ENCODE measurements at places on chromosomes 12 and 14. TPM values are rescaled to one million over a fixed set of nuclear protein-coding genes. Genes with fewer than 3 reads are reported as not detected.

DNA sequence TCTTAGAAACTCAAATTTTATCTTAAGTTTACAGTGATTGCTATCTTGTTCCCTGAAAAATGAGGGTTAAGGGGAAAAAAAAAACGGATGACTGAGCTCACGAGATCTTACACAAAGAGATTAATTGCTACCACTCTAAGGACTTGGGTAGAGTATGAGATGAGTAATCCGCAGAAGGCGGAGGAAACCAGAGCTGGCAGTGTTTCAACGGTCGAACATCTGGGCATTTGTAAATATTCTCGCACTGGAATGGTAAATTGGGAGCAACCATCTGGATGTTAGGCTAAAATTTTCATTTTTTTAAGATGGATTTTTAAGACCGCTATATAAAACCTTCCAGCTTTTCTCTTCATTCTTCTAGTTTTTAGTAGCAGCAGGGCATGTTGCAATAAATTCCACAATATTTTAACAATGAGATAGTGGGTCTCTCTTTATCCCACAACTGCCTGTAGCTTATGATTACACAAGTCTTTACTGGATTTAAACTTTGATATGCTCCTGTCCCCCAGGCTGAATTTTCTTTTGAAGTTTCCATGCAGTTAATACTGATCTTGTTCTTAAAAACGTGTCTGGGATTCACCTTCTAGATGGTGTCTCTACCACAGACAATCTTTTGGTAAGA lies 1324.1 kb downstream of the AACS start:
- peak; percentile 17 for DNase-seq

- no peak for DNase-seq
Observed at GRCh38 chr12:131525795-131526508, 184.9 kb upstream of the SFSWAP start.

DNA sequence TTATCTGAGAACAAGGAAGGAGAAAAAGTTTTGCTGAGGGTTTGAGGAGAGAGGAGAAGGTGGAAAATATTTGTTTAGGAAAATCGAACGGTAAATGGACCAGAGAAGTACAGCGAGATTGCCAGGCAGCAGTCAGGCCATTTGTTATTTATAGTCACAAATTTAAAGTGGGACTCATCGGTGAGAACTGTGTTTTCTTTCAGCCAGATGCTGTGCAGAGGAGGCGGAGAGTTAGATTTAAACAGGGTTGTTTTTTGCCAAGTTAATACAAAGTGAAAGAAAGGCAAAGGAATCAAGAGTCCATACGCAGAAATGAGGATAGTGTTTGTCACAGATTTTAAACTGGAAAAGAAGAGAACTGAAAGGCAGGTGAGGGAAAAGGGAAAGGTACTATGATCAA lies 200.6 kb upstream of the CNOT2 start:
- DNase-seq = no peak

GRCh38 chr12:45674181-45674977 lies 55.1 kb upstream of the ARID2 start:
- DNase-seq = peak; percentile 39

- no peak for DNase-seq
Observed at GRCh38 chr14:100394886-100395672, 71.9 kb downstream of the SLC25A47 start.

- no peak for DNase-seq
Observed at GRCh38 chr12:1115484-1116231, 124.6 kb downstream of the ERC1 start.

DNA sequence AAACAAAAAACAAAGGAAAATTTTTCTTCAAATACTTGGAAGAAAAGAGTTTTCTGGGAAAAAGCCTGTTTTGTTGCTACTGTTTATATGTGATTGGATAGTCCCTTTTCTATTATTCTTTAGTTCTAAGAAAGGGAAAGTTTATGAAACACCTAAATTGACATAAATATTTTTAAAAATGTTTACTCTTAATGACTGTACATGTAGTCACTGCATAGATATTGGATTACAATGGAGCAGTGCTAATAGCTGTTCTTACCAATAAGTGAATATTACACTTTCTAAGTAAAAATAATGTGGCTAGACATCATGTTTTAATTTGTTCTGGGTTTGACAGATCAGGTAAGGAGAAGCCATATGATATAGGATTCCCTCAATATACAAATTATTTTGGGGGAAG lies 352.7 kb upstream of the DIO2 start:
- no peak for DNase-seq

DNA sequence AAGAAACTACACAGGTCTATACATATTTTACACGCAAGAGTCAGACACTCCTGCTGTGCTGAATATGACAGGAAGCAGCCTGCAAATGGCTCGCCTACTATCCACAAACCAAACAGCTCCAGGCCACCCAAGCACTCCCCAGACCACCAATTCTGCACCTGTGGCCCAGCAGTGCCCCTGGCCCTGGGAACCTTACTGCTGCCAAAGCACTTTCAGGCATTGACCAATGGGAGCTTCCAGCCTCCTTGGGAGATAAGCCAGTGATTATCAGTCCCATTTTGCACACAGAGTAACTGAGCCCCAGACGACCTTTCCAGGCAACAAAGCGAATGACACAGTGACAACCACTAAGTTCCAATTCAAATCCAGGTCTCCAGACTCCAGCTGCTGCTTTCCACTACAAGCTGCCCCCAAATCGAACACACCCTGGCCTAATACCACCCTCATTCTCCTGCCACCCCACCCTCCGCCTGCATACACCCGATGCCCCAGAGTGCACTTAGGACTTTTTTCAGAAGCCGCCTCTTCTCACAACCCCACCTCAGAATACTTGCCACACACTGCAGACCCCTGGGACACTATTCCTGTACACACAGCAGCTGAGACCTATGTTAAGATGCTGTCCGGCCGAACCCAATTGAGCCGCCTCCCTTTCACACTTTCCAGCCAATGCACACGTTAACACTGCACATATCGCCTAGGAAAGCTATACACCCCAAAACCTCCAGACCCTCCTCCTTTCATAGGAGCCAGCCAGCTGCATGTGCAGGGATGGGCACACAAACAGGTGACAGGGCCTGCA lies 126.1 kb upstream of the PRMT8 start:
- no peak for DNase-seq

DNA sequence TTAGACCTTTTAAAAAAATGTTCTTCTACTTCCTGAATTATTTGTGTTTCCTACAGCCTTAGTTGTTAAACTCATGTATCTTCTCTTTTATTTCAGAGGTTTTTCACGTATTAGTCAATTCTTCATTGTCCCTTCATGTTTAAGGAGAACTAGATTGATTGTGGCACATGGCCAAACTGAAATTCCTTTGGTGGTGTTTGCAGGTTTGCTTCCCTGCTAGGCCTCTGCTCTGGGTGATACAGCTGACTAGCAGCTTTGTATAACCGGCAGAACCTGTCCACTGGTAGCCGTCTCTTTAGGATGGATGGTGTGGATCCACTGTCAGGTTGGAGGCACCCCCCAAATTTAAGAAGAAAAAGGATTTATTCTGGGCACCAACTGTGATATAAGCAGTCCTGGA lies 262.1 kb downstream of the FBXL14 start:
- peak; percentile 85 for DNase-seq

DNA sequence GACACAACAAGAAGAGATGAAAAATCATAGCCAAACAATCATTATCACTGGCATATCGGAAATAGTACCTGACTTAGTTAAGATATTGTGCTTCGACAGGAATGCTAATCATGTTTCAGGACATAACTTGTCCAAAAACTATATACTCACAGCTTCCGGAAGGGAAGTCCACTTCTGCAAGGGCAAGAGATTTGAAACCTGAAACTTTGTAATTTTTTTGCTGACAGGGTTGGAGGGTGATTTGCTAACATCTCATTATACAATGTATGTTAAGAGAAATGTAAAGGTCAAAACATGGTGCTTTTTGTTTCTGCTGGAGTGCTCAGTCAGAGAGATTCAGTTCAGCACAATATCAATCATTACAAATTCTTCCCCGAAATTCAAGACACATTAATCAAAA lies 200.3 kb downstream of the CNTN1 start:
- no peak for DNase-seq

- no peak for DNase-seq
Observed at GRCh38 chr12:10557766-10558165, 52.1 kb downstream of the EIF2S3B start.

GRCh38 chr14:61145903-61146481 lies 135.1 kb downstream of the TMEM30B start:
- DNase-seq = no peak

- no peak for DNase-seq
Observed at GRCh38 chr12:94488463-94488862, 28.8 kb upstream of the CEP83 start.

- peak; percentile 56 for DNase-seq
Observed at GRCh38 chr12:67630373-67631088, 18.0 kb upstream of the DYRK2 start.

GRCh38 chr12:6759741-6760140 lies 6.4 kb upstream of the PTMS start:
- DNase-seq = no peak

GRCh38 chr14:34999500-34999899 lies 16.7 kb downstream of the SRP54 start:
- no peak for DNase-seq

GRCh38 chr12:46450279-46450748 lies 77.7 kb upstream of the SLC38A2 start:
- DNase-seq = peak; percentile 67

DNA sequence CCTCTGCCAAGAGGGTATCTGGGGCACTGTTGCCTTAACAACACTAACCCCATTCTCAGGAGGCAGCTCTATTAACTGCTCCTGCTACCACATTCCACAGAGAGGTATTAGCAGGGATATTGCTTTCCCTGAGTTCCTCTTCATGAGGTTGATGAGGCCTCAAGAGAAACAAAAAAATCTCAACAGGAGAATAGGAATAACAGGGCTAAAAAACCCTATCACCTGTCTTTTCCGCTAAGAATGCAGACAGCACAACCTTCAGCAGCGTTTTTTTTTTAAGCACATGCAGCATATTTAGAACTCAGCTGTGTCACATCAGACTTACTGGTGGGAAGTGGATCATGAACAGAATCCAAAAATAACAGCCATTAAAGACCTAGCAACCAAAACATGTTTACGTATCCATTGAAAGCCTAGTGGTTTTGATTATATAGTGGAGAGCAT lies 29.2 kb downstream of the ATF7 start:
- DNase-seq = no peak

GRCh38 chr14:38158468-38158867 lies 49.2 kb upstream of the SSTR1 start:
- no peak for DNase-seq

- no peak for DNase-seq
Observed at GRCh38 chr12:45458854-45459807, 243.2 kb downstream of the ANO6 start.

- DNase-seq = no peak
Observed at GRCh38 chr12:40209886-40210285, 14.9 kb upstream of the LRRK2 start.

GRCh38 chr14:60294411-60295069 lies 45.5 kb downstream of the PPM1A start:
- no peak for DNase-seq

DNA sequence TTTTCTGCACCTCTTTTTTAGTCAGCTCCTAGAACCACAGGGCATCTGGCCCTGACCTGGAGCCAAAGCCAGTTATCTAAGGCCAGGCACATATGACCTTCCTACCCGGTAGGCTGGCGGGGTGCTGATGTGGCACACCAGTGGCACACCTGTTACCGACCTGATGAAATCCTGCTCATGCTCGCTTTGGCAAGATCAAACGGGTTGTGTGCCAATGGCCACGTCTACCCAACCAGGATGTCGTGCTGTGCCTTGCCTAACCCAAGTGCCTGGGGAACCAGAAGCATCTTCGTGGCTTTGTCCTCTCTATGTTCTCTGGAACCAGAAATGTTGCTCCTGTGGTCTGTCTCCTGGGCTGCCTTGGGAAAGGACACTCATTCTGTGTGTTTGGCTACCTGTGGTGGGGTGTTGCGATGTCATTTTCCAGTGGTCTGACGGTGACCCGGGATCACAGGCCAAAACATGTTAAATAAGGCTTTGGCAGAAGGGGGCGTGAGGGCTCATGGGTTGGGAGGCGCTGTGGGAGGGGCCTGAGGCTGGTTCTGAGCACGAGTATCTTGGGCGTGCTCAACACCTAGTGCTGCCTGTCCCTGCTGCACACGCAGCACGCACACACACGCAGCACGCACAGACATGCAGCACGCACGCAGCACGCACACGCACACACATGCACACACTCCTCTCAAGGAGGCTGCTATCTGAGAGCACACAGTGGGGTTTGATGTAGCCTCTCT lies 27.9 kb downstream of the CCNK start:
- no peak for DNase-seq

DNA sequence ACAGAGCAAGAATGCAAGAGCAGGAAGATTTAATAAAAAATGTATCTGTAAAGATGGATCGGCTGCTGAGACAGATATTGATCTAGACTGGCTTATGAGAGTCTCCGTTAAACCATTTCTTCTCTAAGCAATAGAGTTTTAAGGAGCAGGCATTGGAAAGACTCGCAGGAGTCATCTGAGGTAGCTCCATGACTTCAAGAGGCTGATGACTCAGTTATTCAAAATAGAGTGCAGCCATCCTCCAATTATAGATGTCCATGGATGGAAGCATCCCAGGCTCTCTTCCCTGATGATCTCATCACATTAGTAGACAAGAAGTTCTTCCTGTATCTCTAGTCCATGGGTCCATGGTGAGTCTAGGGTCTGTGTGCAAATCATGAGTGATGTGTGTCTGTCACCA lies 638.3 kb upstream of the TMEM132C start:
- DNase-seq = no peak

DNA sequence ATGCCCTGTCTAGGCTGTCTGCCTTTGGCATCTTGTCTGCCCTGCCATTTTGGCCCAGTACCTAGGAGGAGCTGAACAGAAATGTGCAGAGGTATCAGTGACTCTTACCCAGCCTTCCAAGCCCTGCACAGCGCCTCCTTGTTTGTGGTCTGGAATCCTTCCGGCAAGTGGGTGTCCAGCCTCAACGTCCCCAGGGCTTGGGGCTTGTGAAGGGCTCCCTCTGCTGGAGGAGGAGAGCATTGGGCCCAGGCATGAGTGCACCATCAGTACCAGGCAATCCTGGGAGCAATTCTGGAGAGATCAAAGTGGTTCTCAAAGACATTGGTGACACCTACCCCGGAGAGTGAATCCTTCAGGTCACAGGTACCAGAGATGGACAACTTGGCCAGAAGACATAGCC lies 2.4 kb upstream of the TCL1B start:
- DNase-seq = no peak

DNA sequence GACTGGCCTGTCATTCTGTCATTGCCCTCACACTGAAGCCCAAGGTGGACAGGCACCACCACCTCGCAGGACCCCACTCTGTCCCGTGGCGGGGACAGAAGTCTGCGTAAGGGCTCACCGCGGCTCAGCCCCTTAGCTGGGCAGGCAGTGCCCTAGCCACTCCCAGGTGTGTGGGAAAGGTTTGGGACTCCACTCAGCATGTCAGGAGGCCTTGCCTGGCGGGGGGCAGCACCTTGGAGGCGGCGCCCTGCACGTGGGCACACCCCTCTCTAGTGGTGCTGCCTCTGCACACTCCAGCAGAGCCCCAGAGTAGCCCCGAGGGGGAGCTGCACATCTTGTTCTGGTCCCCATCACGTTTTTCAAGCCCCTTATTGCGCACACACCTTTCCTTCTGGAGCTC lies 35.6 kb downstream of the FIGNL2 start:
- DNase-seq = no peak

ANKRD13A gene
- total RNA-seq = 54.3 TPM

ABHD12B gene
- total RNA-seq = 1.0 TPM

AQP2 gene
- total RNA-seq = not detected

KRT75 gene
- not detected for total RNA-seq

PPP1R1A gene
- total RNA-seq = 17.2 TPM

INHBC gene
- total RNA-seq = not detected

OLR1 gene
- 10.1 TPM for total RNA-seq

KRT79 gene
- total RNA-seq = not detected

EXOC3L4 gene
- total RNA-seq = 22.9 TPM

TPPP2 gene
- 0.81 TPM for total RNA-seq

DTX1 gene
- 4.1 TPM for total RNA-seq

FGF23 gene
- total RNA-seq = 0.06 TPM

ASCL1 gene
- not detected for total RNA-seq

Data from mucosa of gallbladder (tissue), 1 donor.